Renal cortex interstitium (tissue), 15 donors: ENCODE measurements at places on chromosomes 11 and 22. TPM values are rescaled to one million over a fixed set of nuclear protein-coding genes. Genes with fewer than 3 reads are reported as not detected.

PDGFB gene
- 15.6 TPM for polyA plus RNA-seq

CYB561A3 gene
- polyA plus RNA-seq, result 25.7 TPM

APOBEC3C gene
- 9.6 TPM for polyA plus RNA-seq

LGR4 gene
- polyA plus RNA-seq, result 151 TPM

C11orf16 gene
- 0.56 TPM for polyA plus RNA-seq

HOATZ gene
- polyA plus RNA-seq, result 0.11 TPM

KCNA4 gene
- 0.26 TPM for polyA plus RNA-seq

NNMT gene
- 0.96 TPM for polyA plus RNA-seq

ADM gene
- polyA plus RNA-seq, result 11.6 TPM

WBP2NL gene
- polyA plus RNA-seq, result 4.1 TPM

FAM180B gene
- polyA plus RNA-seq, result 0.24 TPM

TSPO gene
- polyA plus RNA-seq, result 29.4 TPM

GLYAT gene
- 156 TPM for polyA plus RNA-seq

MPPED2 gene
- polyA plus RNA-seq, result 16.9 TPM

CARD18 gene
- not detected for polyA plus RNA-seq

PRSS23 gene
- 83.6 TPM for polyA plus RNA-seq

CRYBB2 gene
- 0.32 TPM for polyA plus RNA-seq

NRIP3 gene
- polyA plus RNA-seq, result 2.4 TPM

NEFH gene
- 8.0 TPM for polyA plus RNA-seq

C11orf87 gene
- polyA plus RNA-seq, result 0.22 TPM

RBMXL2 gene
- polyA plus RNA-seq, result 0.18 TPM

MMP12 gene
- polyA plus RNA-seq, result 4.8 TPM

OR5A1 gene
- not detected for polyA plus RNA-seq

LRP4 gene
- 30.5 TPM for polyA plus RNA-seq

TMEM121B gene
- 0.90 TPM for polyA plus RNA-seq

POU2AF1 gene
- polyA plus RNA-seq, result 0.88 TPM

KCNK4 gene
- not detected for polyA plus RNA-seq

GAS2 gene
- 9.8 TPM for polyA plus RNA-seq

OR52N5 gene
- not detected for polyA plus RNA-seq

SLCO2B1 gene
- polyA plus RNA-seq, result 11.6 TPM

OR10A2 gene
- polyA plus RNA-seq, result 0.03 TPM

MUC6 gene
- 31.8 TPM for polyA plus RNA-seq

MGAT3 gene
- polyA plus RNA-seq, result 20.8 TPM
